Natural killer cell (primary cell): ENCODE measurements at places on chromosomes 16 and 17.
A peak's percentile ranks its signal among the peaks of the same experiment; 100 is the strongest.

- no peak for DNase-seq
Measured at GRCh38 chr16:21620592-21620991, 21.2 kb downstream of the METTL9 start.

- no peak for DNase-seq
Measured at GRCh38 chr17:79715098-79715942, 15.4 kb upstream of the ENPP7 start.

- no peak for DNase-seq
Measured at GRCh38 chr17:32019228-32019627, 12.0 kb downstream of the LRRC37B start.

DNA sequence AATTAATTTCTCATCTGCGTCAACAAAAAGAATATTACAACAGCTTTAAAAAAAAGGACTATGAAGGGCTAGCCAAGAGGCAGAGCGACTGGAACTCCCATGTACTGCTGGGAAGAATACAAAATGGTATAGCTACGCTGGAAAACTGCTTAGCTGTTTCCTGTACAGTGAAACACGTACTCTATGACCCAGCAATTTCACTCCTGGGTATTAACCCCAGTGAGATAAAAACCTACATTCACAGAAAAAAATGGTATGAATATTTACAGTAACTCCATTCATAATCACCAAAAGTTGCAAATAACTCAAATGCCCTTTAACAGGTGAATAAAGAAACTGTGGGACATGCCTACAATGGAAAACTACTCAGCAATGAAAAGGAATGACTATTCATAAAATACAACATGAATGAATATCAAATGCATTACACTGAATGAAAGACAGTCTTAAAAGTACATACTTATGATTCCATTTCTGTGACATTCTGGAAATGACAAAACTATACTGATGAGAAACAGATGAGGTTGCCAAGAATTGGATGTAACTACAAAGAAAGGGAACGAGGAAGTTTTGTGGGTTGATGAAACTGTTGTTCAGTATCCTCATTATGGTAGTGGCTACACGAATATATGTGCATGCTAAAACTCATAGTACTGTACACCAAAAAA lies 27.6 kb downstream of the CMTM4 start:
- DNase-seq: no peak

DNA sequence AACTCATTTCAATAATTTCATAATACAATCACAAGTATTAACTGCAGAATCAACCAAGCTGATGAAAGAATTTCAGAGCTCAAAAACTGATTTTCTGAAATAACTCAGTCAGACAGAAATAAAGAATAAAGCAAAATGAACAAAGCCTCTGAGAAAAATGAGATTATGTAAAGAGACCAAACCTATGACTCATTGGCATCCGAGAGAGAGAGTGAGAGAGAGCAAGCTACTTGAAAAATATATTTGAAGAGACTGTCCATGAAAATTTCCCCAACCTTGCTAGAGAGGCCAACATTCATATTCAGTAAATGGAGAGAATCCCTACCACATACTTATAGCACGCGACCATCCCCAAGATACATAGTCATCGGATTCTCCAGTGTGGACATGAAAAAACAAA lies 1376.4 kb downstream of the CDH11 start:
- no peak for DNase-seq

DNA sequence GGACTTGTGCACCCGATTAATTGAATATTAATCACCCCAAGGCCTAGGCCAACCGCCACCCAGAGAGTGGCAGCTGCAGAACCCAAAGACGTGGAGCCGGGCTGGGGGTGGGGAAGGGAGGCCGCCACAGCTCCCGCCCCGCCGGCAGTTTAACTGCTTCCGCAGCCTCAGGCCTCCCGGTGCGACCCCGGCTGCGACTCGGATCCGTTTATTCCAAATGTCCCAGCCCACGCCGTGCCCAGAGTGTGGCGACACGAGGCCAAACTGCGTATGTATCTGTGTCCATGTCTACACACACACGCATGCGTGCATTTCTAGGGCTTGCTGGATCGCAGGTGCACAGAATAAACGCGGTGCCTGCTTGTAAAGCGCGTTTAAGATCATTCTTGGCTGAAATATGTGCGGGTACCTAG lies 802 bp upstream of the TOB1 start:
- peak; percentile 65 for DNase-seq

- no peak for DNase-seq
Measured at GRCh38 chr16:8631373-8631772, 9.9 kb downstream of the METTL22 start.

GRCh38 chr16:21274172-21274726 lies 3.8 kb downstream of the CRYM start:
- no peak for DNase-seq

DNA sequence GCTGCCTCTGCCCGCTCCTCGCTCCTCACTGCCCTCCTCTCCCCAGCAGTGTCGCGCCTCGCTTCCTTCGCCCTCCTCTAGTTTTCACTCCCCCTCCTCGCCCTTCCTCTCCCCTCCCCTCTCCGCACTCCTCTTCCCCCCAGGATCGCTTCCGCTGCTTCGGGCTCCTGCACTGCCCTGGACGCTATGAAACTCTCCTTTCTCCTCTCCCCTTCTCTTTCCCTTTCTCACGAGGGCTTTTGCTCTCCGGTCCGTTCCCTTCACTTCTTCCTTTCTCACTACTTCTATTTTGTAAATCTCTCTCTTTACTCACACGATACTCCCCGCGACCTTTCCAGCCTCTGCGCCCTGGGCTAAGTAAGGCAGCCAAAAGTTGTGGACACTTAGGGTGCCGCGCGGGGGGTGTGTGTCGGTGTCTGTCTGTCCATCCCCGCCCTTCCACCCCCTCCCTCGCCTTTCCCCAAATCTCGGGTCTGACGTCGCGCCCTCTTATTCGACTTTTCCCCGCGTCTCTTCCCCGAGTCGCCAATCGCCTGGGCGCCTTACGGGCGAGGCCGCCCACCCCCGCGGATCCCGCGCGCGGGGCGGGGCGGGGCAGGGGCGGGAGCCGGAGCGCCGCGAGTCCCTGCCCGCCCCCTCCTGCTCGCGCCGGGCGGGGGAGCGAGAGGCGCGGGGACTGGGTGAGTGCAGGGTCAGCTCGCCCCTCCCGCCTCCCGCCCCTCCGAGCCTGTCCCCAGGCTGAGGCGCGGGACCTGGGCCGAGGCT lies at the start of gene IRX3:
Gene IRX3, minus strand, starts transcription at position 422 of the 765 bp plus-strand sequence. CDS start 737 bp downstream, outside the sequence.
- no peak for DNase-seq

- no peak for DNase-seq
Measured at GRCh38 chr17:51214920-51215319, 44.9 kb downstream of the MBTD1 start.

DNA sequence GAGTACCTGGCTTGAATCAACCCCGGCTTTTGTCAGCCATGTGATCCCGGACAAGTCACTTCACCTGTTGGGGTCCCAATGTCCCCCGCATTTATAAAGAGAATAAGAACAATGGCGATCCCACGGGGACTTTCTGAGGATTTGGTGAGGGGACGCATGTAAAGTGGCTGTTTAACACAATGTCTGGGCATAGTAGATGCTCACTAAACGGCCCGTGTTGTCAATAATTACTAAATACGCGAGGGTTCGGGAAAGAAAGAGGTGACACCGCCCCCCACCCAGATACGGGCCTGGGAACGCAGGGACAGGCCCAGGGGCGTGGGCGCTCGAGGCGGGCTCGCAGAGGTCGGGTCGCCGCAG lies 1.8 kb downstream of the SYNGR3 start:
- DNase-seq: no peak

- no peak for DNase-seq
Measured at GRCh38 chr17:77025781-77026180, 115.0 kb upstream of the SEC14L1 start.

GRCh38 chr17:52738791-52739190 lies 580.3 kb upstream of the CA10 start:
- DNase-seq: no peak

- no peak for DNase-seq
Measured at GRCh38 chr16:1341495-1342420, 8.3 kb downstream of the BAIAP3 start.

- no peak for DNase-seq
Measured at GRCh38 chr16:65281586-65281985, 159.7 kb upstream of the CDH11 start.

DNA sequence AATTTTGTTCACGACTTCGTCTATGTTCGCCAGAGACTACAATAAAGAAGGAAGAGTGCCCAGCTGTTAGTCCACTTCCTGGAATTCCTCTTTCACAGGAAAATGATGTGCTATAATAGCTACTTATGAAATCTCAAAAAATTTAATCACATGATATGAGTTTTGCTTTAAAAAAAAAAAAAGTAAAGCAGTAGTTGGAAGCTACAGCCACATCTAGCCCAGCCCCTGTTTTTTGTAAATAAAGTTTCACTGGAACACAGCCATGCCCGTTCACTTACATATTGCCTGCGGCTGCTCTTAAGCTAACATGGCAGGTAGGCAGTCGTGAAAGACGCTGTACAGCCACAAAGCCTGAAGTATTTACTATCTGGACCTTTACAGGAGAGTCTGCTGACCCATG lies 15.3 kb downstream of the VPS53 start:
- DNase-seq: no peak
